Activated CD4-positive, CD25-positive, alpha-beta regulatory T cell treated with anti-CD3 and anti-CD28 coated beads, Interleukin-2, amount 50 U/mL, for 16 hours (primary cell): ENCODE measurements at places on chromosomes 5 and 9.

DNA sequence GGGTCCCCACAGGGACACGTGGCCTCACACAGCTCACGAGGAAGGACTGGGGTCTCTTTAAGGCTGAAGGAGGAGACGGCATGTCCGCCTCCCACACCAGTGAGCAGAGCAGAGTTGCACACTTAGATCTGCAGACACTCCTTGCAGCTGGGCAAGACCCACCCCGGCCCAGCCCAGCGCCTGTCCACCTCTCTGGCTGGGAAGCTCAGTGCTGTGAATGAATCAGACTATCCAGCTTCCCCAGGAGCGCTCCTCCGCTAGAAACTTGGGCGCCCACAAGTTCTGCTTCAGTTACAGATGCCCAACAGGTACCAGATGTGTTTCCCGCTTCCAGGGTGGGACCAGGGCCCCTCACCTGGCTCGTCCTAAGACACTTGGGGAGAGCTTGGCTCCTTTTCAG, 78.9 kb downstream of the NSUN2 start:
- DNase-seq = no peak

DNA sequence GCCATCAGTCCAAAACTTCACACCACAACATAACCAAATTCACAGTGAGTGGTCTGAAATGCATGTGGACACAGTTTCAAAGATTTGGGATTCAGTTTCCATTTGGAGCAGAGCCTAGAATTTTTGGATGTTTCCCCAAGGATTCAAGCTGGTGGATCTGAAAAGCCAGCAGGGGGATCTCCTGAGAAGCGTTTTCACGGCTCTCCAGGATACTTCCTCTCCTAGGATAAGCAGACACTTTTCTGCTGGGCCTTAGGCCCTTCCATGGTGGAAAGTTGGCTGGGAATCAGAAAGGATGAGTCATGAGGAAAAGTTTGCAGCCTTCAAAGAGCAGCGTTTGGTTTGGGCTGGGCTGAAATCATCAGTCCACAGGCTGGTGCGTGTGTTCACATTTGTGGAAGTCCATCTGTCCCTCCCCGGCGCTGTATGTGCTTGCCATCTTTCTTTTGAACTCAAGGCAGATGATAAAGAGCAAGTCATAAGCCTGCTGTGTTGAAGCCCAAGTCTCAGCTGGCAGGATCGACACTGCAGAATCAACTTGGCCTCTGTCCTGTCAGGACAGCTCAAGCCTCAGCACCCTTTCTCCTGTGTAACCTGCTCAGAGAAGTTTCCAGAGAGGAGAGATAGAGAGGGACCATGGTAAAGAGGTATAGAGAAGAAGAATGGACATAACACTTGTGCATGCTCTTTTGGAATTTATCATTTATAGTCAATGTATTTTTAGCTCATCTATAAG, 152.6 kb upstream of the MSX2 start:
- DNase-seq = no peak

- no peak for DNase-seq
Observed at GRCh38 chr5:179486596-179487051, 63.7 kb upstream of the RUFY1 start.

DNA sequence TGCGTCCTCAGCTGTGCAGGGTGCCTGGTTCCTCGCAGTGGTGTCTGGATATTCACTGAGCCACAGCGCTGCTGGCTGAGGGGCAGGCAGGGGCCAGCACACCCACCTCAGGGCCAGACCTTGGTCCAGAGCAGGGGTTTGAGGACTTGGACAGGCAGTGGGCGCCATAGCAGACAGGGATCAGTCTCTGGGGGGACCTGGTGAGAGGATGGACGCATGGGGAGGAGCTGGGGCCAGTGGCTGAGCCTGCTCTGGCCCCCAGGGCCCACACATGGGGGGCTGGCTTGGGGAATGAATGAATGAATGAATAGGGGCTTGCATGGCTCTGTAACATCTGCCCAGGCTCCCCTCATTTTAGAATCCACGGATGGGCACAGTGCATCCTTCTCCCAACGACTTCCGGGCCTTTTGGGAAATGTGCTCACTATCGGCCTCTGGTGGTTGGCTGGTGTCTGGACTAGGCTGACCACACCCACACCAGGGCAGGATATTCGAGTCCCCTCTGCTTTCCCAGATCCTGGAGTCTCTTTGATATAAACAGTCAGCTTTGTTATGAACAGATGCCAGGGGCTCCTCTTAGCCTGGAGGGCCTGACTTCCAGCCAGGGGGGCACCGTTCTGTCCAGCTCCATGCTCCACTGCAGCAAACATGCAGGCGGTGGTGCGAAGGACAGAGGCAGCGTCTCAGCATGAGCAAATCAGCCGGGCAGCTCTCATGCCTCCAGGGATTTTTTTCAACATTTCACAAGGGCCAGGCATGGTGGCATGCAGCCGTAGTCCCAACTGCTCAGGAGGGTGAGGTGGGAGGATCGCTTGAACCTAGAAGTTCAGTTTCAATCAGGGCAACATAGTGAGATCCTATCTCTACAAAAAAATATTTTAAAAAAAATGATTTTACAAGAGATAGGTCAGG, 62.6 kb downstream of the NEK6 start:
- DNase-seq = no peak

GRCh38 chr5:146751781-146752401, 126.7 kb downstream of the PPP2R2B start:
- peak; percentile 4 for DNase-seq

- no peak for DNase-seq
Observed at GRCh38 chr5:103674739-103675138, 112.2 kb upstream of the NUDT12 start.

GRCh38 chr5:136052692-136053335, 24.0 kb downstream of the TGFBI start:
- no peak for DNase-seq

- no peak for DNase-seq
Observed at GRCh38 chr5:154595662-154596061, 117.6 kb upstream of the HAND1 start.

DNA sequence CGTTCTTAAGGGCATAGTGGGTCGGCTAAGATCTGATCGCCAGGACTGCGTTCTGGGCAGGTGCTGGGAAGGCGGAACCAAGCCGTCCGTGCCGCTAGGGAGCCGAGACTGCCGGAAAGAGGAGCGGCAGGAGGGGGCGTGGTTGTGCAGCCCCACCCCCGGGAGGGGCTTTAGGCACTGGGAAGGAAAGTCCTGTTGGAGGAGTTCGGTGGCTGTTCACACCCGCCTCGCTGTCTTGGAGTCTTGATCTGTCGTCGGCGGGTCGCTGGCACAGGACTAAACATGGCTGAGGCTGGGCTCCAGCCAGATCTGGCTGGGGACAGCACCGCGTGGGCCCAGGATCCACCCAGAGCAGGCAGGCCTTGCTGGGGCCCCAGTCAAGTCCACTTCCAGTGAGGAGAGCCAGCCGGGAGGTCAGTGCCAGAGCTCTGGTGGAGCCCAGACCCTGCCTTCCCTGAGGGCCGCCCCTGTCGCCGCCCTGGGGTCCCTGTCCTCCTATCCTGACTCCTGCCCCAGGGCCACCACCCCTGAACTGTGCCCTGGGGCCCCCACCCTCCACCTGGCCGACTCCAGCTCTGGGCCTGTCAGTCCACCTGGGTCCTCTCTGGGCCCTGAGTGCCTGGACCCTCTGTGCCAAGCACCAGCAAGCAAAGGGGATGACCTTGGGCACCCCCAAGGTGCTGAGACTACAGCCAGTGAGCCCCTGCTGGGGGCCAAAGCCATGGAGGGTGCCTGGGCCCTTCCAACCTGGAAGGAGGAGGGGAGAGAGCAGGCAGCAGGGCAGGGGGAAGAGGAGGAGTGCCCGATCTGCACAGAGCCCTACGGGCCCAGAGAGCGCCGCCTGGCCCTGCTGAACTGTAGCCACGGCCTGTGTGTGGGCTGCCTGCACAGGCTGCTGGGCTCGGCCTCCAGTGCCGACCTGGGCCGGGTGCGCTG, 4.5 kb downstream of the RNF208 start:
- DNase-seq = no peak

DNA sequence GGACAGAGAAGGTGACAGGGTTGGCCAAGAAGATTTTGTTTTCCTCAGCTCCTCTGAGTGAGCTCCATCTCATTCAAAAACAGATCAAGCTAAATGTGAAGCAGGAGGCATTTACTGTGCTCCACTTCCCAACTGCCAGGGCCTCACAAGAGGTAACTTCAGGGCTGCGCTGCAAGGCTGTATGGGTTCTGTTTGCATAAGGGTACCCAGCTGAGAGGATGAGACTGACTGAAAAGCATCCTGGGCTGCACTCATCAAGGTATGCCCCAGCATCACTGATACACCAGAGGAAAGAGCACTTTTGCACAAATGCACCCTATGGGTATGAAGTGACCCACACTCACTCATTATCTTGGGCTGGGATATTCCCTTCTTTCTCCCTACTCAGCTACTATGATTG, 316.2 kb upstream of the HAPLN1 start:
- no peak for DNase-seq

DNA sequence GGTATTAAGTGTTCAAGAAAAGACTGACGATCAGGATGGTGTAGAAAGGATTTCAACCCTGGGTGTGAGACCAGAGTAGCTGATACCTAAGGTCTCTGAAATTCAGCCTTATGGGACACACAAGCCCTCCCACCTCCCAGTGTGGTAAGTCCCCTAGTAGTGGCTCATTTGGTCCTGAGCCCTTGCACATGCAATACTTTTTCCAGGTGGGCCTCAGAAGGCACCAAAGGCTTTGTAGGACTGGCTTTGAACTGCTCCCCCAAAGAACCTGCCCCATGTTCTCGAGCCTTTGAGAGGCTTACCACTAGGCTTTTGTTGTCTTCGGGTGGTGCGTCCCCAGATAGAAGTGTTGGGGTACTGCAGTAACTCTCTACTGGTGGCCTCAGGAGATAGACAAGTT, 803 bp downstream of the GARIN3 start:
- DNase-seq = no peak

DNA sequence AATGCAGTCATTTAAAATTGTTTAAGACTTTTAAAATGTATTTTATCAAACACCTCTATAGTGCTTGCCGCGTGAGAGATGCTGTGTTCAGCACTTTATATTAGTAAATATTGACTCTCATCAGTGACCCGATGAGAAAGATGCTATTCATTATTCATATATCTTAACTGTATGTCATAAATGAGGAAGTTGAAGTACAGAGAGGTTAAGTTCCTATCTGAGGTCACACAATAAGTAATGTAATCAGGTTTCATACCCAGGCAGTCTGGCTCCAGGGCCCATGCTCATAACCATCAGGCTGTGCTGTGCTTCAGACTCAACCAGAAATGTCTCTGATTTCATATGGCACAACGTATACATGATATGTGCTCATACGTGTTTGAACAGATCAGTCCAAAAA, 119.0 kb downstream of the SV2C start:
- no peak for DNase-seq

- no peak for DNase-seq
Observed at GRCh38 chr5:174448662-174449061, 275.7 kb upstream of the MSX2 start.

GRCh38 chr5:95178046-95178651, 106.7 kb downstream of the MCTP1 start:
- no peak for DNase-seq

DNA sequence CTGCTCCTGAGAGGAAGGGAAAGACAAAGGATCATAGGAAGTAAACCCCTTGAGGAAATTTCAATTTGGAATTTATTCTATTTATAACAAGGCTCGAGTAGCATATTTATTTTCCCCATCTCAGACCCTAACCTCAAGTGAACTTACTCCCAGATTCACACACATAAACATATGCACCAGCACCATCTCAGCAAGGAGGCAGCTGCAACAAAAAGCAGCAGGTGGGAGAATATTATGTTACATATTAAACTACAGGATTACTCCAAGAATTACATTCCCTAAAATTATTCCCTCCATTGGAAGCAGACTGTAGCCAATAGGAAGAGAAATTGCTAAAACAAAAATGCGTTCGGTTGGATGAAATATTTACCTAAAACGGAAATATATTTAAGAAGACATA, 108.4 kb upstream of the PRSS3 start:
- DNase-seq = no peak

DNA sequence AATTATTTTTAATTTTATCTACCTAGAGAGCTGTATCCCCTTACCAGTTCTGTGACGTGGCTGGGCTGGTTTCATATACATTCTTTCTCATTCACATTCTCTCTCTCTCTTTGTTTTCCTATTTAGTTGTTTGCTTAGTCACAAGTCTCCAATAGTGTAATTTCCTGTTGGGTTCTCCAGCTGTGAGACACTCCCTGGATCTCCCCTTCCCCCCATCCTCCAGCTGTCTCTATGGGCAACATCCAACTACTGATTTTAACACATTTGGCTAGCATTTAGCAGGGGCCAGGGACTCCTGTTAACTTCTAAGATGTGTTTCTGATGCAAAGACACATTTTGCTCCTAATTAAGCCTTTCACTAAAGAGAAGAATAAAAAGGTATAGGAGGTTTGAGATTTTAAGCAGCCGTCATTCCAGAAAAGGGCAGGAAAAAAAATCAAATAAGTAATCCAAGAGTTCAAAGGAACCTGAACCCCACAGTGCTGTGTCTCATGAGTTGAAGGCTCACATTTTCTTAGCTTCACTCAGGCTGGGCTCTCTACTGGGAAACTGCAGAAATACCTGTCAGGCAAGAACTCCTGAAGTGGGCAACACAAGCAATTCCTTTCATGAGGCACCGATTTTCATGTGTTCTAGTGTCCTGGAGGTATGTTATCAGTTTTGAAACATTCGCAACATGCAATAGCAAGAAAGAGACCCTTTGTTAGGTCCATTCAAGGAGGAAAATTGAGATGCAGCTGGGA, 198.7 kb upstream of the C9orf72 start:
- DNase-seq = no peak
